MM.1S (cell line): ENCODE measurements at places on chromosomes 13 and 19.

GRCh38 chr13:38752686-38753085 is 65.8 kb downstream of the FREM2 start:
- DNase-seq: no peak

DNA sequence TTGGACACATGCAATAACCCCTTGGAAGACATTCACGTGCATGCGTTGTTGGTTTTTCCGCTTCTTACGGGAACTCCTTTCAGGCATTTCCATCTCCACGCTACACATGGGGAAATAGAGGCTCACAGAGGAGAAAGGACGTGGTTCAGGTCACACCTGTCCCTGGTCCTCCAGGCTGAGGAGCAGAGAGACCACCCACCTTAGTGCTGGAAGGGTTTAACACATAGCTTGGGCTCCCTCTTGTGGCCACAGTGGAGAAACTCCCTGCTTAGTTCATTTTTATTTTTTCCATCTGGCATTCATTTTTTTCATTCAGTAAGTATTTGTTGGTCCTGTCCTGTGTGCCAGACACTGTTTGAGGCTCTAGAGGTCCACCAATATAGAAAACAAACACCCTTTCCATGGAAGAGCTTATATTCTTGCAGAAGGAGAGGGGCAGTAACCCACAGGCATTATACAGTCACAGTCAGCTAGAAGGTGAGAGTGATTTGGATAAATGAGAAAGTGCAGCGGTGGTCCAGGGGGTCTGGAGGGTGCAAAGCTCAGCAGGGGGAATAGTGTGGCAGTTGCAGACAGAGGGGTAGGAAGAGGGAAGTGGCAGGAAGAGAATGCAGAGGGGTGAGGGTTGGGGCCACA is 24.2 kb upstream of the TTYH1 start:
- DNase-seq: peak; percentile 64

- no peak for DNase-seq
Measured at GRCh38 chr13:97866346-97866745, 87.1 kb upstream of the IPO5 start.

- no peak for DNase-seq
Measured at GRCh38 chr13:98538876-98539275, 38.0 kb downstream of the STK24 start.

GRCh38 chr13:52454459-52454819 is 839 bp upstream of the CKAP2 start:
- peak; percentile 79 for DNase-seq

GRCh38 chr13:94966422-94966955 is 254.1 kb upstream of the SOX21 start:
- DNase-seq: no peak

DNA sequence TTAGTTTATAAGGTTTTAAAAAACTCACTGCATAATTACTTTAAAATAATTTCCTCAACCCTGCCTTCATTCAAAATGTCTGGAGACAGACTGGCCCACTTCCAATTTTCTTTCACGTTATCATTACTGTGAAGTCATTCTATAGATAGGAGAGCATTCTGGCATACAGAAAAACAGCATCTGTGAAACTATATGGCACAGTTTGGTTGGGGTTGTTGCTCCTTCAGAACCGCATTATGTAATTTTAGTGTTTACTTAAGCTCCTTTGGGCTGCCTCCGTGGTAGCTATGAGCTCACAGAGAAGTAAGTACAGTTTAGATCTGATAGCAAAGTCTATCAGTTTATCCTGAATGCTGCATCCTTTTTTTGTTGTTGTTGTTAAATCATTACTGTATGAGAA is 104.3 kb downstream of the KCNRG start:
- DNase-seq: no peak

DNA sequence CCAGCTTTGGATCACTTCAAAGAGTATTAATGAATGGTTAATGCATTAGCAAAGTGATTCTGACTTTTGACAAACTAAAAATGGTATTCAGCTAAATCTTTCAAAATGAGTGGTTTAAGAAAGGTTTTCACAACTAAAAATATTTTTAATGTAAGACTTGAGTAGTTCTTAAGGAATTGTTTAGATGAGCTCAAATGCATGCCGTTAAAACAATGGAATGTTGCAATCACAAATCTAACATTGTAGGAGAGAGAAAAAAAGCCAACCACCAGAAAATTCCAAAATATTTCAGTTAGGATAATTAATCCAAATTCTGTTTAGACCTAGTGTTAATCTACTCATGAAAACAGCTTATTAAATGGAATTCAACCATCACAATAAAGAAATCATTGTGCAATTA is 1044.8 kb upstream of the SLC10A2 start:
- DNase-seq: no peak

DNA sequence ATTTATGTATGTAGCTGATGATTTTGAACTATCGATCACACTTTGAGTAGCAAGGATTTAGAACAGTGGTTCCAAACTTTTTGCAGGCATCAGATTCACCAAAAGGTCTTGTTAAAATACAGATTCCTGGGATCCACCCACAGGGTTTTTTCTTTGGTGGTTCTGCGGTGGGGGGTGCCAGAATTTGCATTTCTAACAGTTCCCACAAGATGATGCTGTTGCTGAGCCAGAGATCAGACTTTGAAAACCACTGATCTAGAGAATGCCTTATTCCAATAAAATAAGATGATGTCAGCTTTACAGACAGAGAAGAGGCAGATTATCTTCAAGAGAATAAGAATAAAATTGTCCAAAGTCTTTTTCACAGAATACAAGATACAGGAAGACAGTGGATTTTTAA is 80.9 kb upstream of the SHISA2 start:
- no peak for DNase-seq

GRCh38 chr13:74134777-74135325 is 647 bp upstream of the KLF12 start:
- DNase-seq: peak; percentile 74
